ENCODE measurements at places on chromosomes 7 and 10.

- DNase-seq: no peak
Observed at GRCh38 chr10:1483826-1484225, 253.5 kb downstream of the ADARB2 start.

GRCh38 chr10:33509231-33509831, 174.9 kb upstream of the NRP1 start:
- no peak for DNase-seq

DNA sequence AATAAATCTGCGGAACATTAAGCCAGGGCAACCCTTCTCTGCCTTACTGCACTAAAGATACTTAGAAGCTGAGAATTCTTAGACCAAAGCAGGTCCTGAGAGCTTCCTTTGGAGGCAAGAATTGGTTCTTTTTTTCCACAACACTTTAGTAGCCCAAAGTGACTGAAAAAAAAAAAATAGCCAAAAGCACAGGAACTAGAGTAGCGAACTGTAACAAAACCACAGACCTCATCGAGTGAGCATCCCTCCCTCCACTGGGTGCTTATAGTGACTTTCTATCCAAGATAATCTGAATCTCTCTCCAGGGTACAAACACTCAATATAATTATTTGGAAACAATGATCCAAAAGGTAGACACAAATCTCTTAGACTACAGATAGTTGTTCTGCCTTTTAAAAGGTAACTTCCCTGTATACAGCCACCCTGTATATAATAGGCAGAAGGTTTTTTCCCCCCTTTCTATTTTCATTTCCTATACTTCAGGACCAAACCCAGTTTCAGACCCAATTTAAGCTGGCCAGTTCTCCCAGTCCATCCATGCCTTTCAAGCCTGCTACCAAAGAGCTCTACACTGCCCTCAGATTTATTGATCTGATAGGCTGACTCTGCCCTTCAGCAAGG, 31.6 kb upstream of the KCNIP2 start:
- no peak for DNase-seq

GRCh38 chr7:132546366-132547127, 29.7 kb downstream of the PLXNA4 start:
- no peak for DNase-seq

- peak; percentile 11 for DNase-seq
Observed at GRCh38 chr7:149791-150636, 42.4 kb upstream of the FAM20C start.
